ENCODE measurements at places on chromosomes 2 and 18. TPM values are rescaled to one million over a fixed set of nuclear protein-coding genes. Genes with fewer than 3 reads are reported as not detected.

ICOS gene
- not detected for total RNA-seq

DLGAP1 gene
- 2.1 TPM for total RNA-seq

USP34 gene
- total RNA-seq, result 82.8 TPM

DAW1 gene
- not detected for total RNA-seq

DNA sequence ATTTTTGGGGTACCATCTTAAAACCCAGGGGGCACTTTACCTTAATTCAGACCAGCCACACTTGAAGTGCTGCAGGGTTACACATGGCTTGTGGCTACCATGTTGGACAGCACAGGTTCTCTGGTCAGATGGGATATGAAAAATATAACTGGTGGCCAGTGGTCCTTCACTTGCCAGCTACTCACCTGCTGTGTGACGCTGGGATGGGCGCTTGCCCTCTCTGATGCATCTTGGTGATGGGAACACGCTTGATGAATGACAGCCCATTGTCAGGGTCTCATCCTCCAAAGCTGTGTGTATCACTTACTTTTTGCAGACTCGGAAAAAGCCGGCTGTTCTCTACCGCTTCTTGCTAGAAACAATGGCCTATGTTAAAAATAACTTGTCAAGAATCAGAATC is 22.5 kb downstream of the HJURP start:
- no peaks in the 10 kb centered on the region for H3K36me3 ChIP-seq
- H3K4me3 ChIP-seq, result no peak overlapping the region

- H3K36me3 ChIP-seq, result no peaks in the 10 kb centered on the region
- no peak overlapping the region for H3K27ac ChIP-seq
Observed at GRCh38 chr18:25595274-25596060, 243.5 kb upstream of the ZNF521 start.

DNA sequence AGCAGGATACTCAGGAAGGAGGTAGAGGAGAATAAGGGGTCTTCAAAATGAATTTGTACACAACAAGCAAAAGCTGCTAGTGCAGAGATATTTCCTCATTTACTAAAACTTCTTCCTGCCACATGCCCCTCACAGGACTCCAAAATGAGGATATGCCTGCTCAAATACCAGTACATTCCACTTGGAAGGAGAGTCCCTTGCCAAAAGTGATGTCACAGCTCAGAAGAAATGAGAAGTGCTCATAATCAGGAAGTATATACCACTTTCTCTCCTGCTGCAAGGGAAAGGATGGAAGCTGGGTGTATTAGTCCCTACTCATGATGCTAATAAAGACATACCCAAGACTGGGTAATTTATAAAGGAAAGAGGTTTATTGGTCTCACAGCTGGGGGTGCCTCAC is 87.7 kb upstream of the FSHR start:
- H3K36me3 ChIP-seq, result no peaks in the 10 kb centered on the region
- H3K4me1 ChIP-seq, result no peaks in the 10 kb centered on the region
- H3K27ac ChIP-seq, result no peak overlapping the region
- H3K4me3 ChIP-seq, result no peak overlapping the region
- no peak for DNase-seq
